ENCODE measurements at places on chromosomes 7 and 10. TPM values are rescaled to one million over a fixed set of nuclear protein-coding genes. Genes with fewer than 3 reads are reported as not detected.

- DNase-seq: peak; percentile 73
These were observed 3.1 kb downstream of the KLLN start for GRCh38 chr10:87860156-87860795.

Gene COL17A1
- total RNA-seq: not detected

Gene FAM180A
- not detected for total RNA-seq

Gene CALHM3
- total RNA-seq: not detected
